ENCODE measurements at places on chromosomes 3 and 15.

- DNase-seq = no peak
Measured at GRCh38 chr15:93180128-93180527, 91.1 kb upstream of the RGMA start.

- no peak for DNase-seq
Measured at GRCh38 chr3:126510308-126510910, 7.2 kb downstream of the UROC1 start.

DNA sequence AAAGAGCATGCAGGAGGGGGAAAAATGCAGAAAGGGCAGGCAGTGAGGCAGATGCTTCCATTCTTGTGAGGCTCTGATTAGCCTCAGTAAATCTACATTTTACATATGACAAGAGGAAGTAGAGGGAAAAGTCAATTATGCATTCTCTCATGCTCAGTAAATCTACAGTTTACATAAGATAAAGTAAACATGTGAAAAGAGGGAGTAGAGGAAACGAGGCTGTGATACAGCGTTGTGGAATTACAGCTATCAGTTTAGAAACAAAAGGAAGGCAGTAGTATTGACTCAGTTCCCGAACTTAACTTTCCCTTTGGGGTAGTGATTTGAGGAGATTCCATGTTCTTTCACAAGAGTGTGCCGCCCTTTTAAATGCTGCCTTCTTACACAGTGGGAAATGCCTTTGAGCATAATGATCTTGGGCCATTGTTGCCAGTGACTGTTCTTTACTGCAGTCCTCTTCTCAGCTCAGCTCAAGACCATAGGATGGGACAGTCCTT is 39.3 kb downstream of the OSTN start:
- DNase-seq = peak; percentile 9

- no peak for DNase-seq
Measured at GRCh38 chr15:57614241-57614640, 22.5 kb downstream of the MYZAP start.

- DNase-seq = no peak
Measured at GRCh38 chr3:151684094-151684493, 49.6 kb upstream of the AADACL2 start.

- no peak for DNase-seq
Measured at GRCh38 chr3:169815590-169816150, 3.0 kb upstream of the LRRC34 start.

GRCh38 chr3:59980576-59980975 is 930.8 kb upstream of the CFAP20DC start:
- no peak for DNase-seq

- no peak for DNase-seq
Measured at GRCh38 chr3:190746531-190746930, 116.0 kb downstream of the GMNC start.

DNA sequence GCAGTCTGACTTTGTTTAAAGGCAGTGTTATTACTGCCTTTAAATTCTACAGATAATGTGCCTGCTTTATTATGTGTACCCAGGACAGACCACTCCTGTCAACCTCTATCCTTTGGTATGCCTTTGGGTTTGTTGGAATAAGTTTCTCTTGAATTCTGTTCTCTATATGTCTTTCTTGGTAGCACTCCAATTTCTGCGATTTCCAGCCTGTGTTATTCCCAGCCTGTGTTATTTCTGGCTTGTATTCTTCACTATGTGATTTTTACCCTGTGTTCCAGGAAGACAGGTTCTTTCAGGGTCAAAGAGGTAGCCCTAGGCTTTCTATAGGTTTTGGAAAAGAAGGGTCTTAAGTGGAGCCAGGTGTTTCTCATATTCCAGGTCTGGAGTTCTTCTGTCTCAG is 407.4 kb upstream of the AZI2 start:
- no peak for DNase-seq

GRCh38 chr3:50617096-50617791 is at the start of gene MAPKAPK3:
Gene MAPKAPK3, plus strand, starts transcription at chr3:50617151. Its CDS starts 415 bp downstream, at chr3:50617566.
- no peak for DNase-seq

GRCh38 chr3:59245859-59246501 is 196.2 kb upstream of the CFAP20DC start:
- peak; percentile 52 for DNase-seq

DNA sequence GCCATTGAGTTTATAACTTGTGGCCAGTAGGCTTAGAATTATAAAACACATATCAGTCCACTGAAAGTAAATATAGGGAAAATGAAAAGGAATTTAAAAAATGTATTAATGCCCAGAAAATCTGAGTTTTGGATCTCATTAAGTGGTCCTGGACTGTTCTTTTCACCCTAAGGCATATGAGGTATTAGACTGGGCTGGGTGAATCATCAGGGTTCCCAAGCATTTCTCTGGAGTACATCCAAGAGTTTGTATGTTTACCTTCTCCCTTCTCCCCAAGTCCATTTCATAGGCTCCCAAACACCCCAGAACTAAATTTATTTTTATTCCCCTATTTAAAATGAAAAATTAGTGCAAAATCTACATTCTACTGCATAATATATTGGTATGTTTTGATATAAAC is 31.9 kb upstream of the SPTSSB start:
- no peak for DNase-seq

GRCh38 chr3:126549861-126550487 is 8.8 kb downstream of the C3orf22 start:
- no peak for DNase-seq

- no peak for DNase-seq
Measured at GRCh38 chr3:11719406-11720303, 75.9 kb upstream of the VGLL4 start.

DNA sequence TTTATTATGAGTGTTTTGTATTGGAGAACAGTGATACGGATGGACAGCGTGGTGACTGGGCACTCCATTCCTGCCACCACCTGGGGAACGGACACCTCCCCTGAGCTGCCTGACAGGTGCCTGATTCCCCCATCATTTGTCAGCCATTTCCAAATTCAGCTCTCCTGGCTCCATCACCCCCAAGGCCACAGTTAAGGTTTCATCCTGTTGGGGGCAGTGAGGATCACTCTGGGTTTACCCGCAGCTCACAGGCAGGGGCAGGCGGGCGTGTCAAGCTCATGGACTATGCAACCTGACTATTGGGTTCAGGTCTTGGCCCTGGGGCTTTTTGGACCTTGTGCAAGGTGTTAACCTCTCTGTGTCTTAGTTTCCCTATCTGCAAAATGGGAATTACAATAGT is 76.3 kb downstream of the RAB11A start:
- DNase-seq = no peak

- no peak for DNase-seq
Measured at GRCh38 chr3:18703798-18704197, 278.7 kb upstream of the SATB1 start.

GRCh38 chr15:68801572-68802148 is 19.0 kb downstream of the ANP32A start:
- no peak for DNase-seq

DNA sequence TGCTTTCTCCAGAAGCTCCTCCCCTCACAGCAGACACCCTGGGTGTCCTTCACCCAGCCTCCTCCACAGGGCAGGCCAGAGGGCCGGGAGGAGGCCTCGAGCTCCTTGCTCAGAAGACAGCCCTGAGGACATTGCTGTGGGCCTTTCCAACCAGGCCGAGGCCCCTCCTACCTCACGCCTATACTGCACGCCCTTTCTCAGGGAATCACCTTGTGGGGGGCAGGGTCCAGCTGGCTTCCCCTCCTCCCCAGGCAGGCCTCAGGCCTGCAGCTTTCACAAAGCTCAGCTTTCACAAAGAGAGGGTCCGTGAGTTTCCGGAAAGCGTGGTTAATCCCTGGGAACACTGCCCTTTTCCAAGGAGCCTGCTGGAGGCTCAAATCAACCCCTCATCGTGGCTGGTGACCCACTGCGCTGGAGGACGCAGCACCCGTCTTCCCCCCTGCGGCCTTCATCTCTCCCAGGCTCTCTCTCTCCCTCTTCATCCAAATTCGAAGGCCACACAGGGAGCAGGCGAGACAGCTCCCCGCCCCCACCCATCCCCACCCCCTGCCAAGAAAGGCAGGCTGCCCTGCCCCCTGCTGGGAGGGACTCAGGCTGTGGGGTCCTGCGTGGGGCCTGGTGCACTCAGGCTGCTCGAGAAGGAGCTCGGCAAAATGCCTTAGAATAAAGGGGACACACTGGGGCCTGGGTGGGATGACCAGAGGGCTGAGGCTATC is 79.4 kb downstream of the OCA2 start:
- no peak for DNase-seq

- DNase-seq = no peak
Measured at GRCh38 chr3:38112378-38112761, 24.6 kb downstream of the ACAA1 start.

DNA sequence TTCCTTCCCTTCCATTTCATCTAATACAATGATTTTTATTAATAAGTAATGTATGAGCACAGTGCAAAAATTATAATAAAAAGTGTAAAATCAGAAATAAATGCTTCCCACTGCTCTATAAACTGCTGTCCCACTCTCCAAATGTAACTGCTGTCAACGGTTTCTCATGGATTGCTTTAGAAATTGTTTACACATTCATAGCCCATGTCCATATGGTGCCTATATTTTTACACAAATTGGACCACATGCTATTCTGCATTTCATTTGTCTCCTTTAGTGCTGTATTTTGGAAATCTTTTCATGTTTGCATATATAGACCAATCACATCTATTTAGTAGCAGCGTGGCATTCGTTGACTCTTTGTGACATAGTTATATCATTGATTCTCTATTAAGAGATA is 164.7 kb upstream of the SLCO3A1 start:
- DNase-seq = no peak

GRCh38 chr3:154235330-154235729 is 89.0 kb downstream of the DHX36 start:
- no peak for DNase-seq

- DNase-seq = no peak
Measured at GRCh38 chr15:80694611-80695098, 455 bp upstream of the ABHD17C start.

All from fibroblast of skin of left quadriceps (primary cell).